GM06990 (cell line): ENCODE measurements at places on chromosomes 11 and 22.

DNA sequence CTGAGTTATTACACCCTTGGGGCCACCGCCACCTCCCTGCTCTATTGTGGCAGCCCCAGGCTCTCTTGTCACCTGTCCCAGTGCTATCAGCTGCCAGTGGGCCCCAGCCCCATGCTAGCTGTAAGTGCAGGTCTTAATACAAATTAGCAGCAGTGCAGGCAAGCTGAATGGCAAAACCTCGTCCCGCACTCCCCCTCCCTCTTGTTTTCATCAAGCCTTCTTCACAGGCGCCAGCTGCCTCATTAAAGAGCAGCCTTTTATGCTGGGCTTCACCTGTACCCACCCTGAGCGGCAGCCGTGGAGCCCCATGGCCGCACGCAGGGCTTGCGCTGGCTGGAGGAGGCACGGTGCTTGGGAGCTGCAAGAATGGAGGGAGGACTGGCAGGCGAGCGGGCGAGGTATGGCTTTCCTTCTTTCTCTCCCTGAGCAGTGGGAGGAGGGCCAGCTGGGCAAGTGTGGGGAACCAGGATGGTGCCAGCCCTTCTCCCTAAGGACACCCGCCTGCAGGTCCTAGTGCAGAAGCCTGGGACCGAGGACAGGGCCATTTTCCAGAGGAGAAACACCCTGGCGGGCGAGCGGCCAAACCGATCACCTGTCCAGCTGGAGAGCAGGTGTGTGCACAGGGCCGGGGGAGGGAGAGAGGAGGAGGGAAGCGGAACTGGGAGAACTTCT lies 70.7 kb downstream of the FLI1 start:
- no peak for DNase-seq

GRCh38 chr22:43600265-43600664 lies 188.5 kb downstream of the MPPED1 start:
- DNase-seq = no peak

- no peak for DNase-seq
These were observed 71.5 kb downstream of the SGSM3 start for GRCh38 chr22:40441761-40442390.

DNA sequence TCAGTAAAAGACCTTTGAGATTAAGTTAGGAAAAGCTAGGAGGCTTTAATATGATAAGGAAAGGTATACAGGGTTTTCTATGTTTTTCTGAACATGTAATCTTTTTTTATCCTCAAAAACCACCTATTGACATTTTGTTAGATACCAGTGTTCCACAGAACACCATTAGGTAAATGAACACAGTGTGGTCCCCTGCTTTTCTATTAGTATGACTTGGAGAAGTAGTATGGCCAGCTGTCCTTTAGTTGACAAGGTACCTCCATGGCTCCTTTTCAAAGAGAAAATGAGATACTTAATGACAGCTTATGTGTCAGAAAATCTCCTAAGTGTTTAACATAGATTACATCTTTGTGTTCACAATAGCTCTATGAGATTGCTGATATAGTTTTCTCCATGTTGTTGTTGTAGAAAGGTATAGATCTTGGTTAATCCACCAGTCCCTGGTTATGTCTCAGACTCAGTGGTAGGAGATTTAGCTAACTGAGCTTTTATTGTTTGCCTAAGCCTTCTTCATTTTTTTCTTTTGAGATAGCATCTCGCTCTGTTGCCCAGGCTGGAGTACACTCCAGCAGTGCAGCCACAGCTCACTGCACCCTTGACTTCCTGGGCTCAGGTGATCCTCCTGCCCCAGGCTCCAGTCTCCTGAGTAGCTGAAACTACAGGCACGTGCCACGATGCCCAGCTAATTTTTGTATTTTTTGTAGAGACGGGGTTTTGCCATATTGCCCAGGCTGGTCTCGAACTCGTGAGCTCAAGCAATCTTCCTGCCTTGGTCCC lies 46.0 kb downstream of the STIM1 start:
- no peak for DNase-seq

GRCh38 chr22:35328472-35328885 lies 28.8 kb downstream of the TOM1 start:
- DNase-seq = no peak

DNA sequence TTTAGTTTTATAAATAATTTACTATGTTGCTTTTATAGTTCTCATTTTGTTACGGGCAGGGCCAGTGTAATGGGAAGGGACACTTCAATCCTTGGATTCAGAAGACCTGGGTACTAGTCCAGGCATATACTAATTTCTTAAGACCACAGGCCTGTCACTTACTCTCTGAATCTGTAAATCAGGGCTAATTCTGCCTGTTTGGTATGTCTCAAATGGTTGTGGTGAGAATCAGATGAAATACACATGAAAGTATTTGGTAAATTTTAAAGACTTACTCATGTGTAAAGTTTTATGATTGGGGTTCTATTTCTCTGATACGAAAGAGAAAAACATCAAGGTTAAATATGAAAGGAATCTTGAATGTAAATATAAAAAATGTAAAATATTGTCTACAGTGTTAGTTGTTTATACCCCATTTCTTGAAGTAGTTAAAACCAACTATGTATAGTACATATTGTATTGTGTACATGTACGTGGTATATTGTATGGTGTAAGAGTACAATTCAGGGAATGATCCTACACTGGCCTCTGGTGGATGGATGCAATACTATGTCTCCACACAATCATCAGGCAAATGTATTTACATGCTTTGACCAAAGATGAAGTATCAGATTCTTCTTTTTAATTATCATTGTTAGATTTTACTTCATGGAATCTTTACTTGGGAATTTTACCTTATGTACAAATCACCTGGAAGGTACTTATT lies 24.5 kb upstream of the RAG2 start:
- no peak for DNase-seq

- DNase-seq = no peak
These were observed 9.1 kb upstream of the FLI1 start for GRCh38 chr11:128684549-128685401.

GRCh38 chr22:38873469-38874411 lies 1.7 kb upstream of the CBX6 start:
- DNase-seq = peak; percentile 66
